ENCODE measurements at places on chromosomes 5 and 9. TPM values are rescaled to one million over a fixed set of nuclear protein-coding genes. Genes with fewer than 3 reads are reported as not detected.

Gene PRDM9
- total RNA-seq = not detected

Gene FAM153A
- 0.66 TPM for total RNA-seq

Gene NUDCD2
- total RNA-seq = 3.6 TPM

Gene PLPP7
- 9.3 TPM for total RNA-seq

Gene KCNV2
- not detected for total RNA-seq

Gene PCDHA12
- not detected for total RNA-seq

Gene PTGER4
- 10.3 TPM for total RNA-seq

Gene INSL6
- not detected for total RNA-seq

Gene JADE2
- total RNA-seq = 46.5 TPM

Gene SLC34A3
- total RNA-seq = under 0.01 TPM

Gene MSX2
- 15.9 TPM for total RNA-seq

Gene ECM2
- total RNA-seq = 5.7 TPM

Gene HAVCR1
- 0.17 TPM for total RNA-seq

Gene TLR4
- 6.0 TPM for total RNA-seq

Gene ZNF454
- 2.5 TPM for total RNA-seq

Gene MPDZ
- 38.0 TPM for total RNA-seq

Gene LRSAM1
- 21.2 TPM for total RNA-seq

Gene CORO2A
- total RNA-seq = 0.33 TPM

Gene BAAT
- not detected for total RNA-seq

All from smooth muscle cell of trachea (primary cell).